Activated T-helper 9 cell treated with anti-CD3 and anti-CD28 coated beads, Interleukin-2, amount 50 U/mL, for 16 hours (primary cell): ENCODE measurements at places on chromosomes 11 and 22.

DNA sequence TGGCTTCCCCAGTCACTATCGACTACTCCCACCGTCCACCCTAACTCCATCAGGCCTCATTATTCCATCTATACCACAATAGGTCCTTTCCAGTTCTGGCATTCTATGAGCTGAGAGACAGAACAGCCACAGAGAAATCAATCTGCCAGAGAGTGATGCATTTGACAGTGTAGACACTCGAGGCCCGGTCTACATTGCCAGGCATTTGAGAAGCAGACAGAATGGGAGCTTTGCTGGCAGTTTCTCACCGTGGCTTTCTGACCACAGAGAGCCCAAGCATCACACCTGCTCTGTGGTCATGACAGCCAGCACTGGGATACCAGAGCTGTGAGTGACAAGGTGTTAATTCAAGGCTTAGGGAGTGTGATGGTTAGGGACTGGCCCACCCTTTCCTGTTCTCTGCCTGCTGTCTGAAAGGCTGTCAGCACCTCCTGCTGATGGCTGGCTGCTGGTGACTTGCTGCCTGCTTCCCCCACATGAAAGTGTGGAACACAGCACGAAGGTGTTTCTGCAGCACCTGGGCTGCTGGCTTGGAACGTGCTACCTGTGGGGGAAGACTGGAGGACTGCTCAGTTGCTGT, 137.8 kb downstream of the KIRREL3 start:
- DNase-seq = no peak

GRCh38 chr22:23511627-23512347, 68.3 kb downstream of the IGLL1 start:
- DNase-seq = no peak

- no peak for DNase-seq
Observed at GRCh38 chr11:94750319-94751217, 17.6 kb upstream of the AMOTL1 start.

DNA sequence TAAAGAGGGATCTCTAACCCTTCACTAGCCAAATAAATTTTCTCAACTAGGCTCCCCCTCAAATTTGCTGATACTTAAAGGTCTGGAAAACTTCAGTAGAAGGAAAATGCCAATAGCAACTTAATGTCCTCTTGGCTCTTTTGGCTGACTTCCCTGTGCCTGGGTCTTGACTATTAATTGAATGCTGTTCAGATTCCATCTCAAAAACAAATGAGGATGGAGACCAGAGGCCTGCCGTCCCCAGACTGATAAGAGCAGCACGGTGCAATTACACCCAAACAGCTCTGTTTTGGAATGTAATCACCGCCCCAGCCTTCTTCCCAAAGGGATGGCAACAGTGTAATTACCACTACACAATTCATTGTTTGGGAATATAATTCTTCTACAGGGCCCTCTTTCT, 89.3 kb upstream of the CHRM4 start:
- DNase-seq = no peak

DNA sequence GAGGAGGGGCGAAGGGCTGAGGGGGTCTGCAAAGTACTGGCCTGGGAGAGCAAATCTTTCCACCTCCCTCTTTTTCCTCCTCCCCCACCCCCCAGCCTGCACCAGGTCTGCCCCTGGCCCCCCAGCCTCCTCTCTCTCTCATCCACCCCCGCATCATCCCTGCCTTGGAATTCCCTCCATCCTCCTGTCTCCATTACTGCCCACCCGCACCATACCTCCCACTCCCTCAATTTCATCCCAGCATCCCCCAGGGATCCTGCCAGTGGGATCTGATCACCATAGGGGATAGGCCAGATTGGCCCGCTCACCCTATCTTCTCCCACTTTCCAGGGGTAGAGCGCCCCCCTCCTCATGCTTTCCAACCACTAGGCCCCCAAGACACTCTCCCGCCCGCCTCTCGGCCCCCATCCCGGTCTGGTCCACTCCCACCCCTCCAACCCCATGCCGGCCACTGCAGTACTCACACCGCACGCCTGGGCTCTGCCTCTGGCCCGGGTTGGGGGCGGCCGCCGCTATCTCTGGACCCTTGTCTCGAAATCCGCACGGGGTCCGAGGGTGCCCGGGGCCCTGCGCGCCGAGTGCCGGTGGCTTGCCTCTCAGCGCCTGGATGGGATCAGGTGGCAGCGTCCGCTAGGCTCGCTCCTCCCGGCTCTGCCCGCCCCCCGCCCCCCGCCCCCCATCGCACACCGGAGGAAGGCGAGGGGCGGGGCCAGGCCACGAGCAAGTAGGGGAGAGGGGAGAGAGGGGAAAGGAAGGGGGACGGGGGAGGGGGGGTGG, at the start of gene GAL3ST3:
GAL3ST3 (minus strand) TSS at position 615 of the 777 bp plus-strand sequence. CDS start 3,746 bp downstream, outside the sequence.
- DNase-seq = no peak

DNA sequence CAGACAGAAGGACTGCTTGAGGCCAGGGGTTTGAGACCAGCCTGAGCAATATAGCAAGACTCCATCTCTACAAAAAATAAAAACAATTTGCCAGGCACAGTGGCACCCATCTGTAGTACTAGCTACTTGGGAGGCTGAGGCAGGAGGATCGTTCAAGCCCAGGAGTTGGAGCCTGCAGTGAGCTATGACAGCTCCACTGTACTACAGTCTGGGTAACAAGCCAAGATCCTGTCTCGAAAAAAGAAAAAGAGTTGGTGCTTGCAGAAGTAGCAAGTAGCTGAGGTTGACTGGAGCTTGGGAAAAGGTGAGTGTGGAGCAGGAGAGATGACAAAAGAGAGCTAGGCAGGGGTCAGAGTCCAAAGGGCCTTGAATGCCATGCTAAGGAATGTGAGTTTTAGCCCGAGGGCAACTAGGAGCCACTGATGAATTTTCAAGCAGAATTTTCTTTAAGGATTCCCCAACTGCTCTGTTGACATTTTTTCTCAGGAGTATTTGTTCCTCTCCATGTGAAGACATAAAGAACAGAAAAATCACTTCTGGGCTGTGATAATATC, 3.1 kb downstream of the AP1B1 start:
- DNase-seq = no peak

DNA sequence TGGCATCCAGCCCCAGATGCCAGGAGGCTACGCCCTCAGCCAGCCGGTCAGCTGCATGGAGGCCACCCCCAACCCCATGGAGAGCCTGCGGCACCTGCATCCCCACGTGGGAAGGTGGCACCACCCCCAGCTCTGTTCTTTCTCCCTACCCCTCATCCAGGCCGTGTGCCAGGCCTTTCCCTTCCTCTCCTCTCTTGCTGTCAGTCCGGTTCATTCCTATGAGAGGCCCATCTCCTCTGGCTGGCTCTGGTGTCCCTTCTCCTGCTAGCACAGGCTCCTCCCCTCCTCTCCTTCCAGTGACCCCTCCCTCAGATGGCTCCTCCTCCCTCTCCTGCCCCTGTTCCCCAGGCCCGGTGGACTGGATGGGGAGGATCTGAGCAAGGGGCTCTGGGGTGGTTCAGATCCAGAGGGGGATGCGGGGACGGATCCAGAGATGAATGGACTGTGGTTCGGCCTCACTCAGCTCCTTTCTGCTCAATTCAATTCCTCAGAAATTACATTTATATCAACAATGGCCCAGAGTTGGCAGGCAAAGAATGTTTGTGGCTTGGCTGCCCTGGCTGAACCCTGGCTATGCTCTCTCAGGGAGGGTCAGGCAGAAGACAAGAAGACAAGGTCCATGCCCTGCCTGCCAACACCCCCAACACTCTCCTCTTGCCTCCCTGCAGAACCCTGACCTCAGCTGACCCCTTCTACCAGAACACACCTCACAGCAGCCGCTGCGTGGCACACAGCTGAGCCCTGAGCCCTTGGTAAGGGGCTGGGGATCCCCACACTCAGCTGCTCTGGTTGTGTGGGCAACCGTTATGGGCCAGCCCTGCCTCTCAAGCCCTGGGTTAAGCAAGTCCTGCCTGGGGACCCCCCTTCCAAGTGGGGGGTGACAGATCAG, 18.5 kb upstream of the LRRC10B start:
- DNase-seq = no peak

- no peak for DNase-seq
Observed at GRCh38 chr22:35649026-35649553, 844 bp downstream of the APOL6 start.

DNA sequence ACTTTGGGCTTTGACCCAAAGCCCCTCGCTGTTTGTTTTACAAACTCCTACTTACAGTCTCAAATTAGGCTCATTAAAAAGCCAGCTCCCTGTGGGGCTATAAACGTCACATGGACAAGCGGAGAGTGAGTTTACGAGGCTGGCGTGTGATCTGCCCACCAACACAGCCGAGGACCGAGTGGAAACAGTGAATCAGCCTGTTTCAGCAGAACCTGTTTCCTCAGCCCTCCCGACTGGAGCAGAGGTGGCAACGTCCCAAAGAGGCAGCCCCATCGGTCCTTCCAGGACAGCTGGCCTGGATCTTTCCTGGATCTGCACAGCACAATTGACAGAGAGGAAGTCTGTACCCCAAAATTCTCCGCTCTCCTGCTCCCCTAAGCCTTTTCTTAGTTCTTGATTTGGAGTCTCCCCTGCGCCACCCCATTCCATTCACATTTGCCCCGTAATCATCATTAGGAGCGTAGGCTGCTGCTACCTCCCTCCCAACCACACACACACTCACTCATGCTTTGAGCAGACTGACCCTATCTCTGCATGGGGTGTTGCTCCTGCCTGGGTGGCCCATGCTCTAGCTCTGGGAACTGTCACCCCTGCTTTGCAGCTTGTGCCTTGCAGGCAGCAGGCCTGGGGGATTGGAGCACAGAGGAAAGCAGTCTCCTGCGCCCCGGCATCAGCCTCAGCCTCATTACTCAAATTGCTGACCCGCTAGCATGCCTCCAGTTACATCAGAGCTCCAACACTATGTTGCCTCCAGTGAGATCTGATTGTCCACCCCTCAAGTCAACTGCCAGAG, 117.8 kb downstream of the NAT10 start:
- DNase-seq = no peak

DNA sequence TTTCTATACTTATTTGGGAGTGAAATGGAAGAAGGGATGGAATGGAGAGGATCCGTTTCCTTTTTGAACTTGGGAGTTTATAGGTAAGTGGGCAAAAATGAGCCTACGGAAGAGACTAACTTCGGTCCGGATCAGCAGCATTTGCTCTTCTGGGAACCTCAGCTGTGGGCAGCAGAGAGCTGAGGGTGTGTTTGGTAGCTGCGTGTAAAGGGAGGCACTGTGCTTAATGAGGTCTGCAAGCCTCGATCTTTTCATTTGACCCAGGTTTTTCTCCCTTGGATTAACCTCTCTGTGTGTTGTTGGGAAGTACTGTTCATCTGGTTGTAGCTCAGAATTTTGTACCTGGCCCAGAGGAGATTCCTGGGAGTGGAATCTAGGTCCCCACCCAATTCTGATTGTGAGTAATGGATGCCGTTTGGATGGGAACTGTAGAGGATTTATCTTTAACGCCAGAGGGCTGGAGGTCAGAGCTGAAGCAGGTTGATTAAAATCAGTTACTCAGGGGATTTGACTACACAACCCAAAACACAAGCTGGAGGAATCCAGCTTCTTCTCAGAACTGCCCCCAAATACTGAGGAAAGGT, 201.6 kb upstream of the SORL1-AS1 start:
- no peak for DNase-seq

DNA sequence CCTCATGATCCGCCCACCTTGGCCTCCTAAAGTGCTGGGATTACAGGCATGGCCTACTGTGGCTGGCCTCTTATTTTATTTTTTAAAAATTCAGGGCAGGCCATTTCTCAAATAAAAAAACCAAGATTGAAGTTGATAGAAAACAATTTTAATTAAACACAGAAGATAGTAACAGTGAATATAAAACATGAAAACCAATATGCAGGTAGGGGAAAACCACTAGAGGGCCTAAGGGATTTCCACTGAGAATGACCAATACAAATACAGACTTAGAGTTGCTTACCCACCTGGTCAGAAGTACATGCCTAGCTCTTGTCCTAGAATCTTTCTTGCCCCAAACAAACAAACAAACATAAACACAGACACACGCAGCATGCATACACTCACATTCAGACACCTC, 1.7 kb upstream of the RTCB start:
- no peak for DNase-seq

DNA sequence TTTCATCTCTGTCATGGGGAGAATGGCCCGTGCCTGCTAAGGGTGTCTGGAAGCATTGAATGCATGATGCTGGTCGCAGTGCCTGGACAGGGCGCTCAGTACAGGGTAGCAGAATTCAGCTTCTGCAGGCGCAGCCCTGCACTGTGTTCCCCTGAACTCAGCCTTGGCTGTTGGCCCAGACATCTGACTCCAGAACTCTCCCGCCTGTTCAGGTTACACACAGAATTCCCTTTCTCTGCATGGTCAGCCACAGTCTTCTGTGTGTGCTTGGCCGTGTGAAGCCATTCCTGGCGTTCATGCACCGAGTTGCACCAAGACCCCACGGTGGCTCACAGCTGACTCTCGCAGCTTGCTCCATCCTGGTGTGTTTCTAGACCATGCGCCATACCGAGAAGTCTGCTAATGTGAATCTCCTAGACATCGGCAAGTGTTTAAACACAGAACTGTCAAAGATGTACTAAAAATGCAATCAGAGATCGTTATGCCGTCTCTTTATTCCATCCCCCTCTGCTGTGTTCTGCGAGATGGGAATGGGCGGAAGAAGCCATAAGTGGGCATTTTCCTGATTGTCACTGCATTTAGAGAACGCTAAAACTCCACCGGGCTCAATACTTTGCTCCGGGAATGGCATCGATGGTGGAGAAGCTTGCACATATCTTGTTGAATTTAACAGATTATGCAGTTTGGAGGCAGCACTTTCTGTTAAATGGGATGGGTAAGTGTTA, 55.6 kb downstream of the MPPED1 start:
- DNase-seq = no peak

DNA sequence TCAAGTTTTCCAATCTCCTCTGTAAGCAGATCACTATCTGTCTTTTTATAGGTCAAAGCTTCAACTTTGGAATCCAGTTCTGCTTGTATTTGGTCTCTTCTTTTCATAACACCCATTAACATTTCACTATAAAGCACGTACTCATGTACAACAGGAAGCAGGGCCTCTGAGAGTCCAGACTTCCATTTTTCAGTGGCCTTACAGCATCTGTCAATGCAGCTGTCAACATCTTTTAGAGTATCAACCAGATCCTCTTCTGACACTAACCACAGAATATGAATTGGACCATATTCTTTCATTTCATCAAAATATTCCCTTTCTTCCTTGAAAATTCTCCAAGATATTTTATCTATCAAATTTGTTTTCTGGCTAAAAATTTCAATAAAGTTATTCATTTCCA, 24.7 kb upstream of the SLN start:
- no peak for DNase-seq

GRCh38 chr11:115168229-115168671, 336.0 kb downstream of the CADM1 start:
- no peak for DNase-seq
